ENCODE measurements at places on chromosomes 4 and X.

- DNase-seq = no peak
Measured at GRCh38 chr4:65510976-65511375, 159.3 kb downstream of the EPHA5 start.

DNA sequence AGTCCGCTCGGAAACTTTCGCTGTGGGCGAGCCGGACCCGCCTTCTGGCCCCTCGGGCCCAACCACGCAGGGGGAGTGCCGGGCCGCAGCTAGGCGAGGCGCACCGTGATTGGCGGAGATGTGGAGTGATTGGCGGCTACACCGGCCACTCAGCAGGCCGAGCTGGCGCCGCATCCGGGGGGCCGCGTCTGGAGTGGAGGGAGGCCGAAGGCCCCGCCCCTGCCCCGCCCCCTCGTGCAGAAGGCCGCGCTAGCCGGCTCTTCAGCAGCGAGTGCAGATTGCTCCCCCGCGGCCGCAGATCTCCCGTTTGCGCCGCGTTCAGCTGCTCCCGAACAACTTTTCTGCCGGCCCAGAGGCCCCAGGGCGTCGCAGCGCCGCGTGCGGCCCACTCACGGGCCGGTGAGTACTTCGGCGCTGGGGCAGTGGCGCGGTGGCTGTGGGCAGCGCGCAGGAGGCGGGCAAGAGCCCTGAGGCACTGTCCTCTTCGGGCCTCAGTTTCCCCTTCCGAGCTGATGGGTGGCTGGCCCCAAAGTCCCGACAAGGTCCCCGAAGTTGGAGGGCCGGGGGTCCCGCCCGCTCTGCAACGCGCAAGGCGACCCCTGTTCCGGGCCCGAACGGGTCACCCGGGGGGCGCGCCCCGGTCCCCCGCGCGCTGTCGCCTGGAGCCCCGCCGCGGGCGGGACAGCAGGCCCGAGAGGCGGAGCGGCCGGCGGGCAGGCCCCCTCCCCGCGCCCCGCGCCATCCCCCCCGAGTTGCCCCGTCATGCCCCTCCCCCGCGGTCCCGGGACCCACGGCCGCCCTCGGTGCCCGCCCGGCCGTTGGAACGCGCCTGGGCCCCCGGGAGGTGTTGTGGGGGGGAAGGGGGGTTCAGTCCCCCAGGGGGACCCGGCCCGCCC is at the start of gene WFS1:
Gene WFS1, plus strand, starts transcription at position 235 of the 896 bp plus-strand sequence. CDS start 7,606 bp downstream, outside the sequence.
- DNase-seq = peak; percentile 99

GRCh38 chr4:55395529-55396307 is at the start of gene TMEM165:
TMEM165 (plus strand) TSS chr4:55395957; CDS start chr4:55396190, 233 bp downstream.
- DNase-seq = peak; percentile 86

- DNase-seq = no peak
Measured at GRCh38 chr4:126778348-126778747, 854.4 kb upstream of the INTU start.

- no peak for DNase-seq
Measured at GRCh38 chrX:64698317-64698716, 277.9 kb downstream of the ZC4H2 start.

- no peak for DNase-seq
Measured at GRCh38 chr4:7244751-7245320, 52.5 kb downstream of the SORCS2 start.

DNA sequence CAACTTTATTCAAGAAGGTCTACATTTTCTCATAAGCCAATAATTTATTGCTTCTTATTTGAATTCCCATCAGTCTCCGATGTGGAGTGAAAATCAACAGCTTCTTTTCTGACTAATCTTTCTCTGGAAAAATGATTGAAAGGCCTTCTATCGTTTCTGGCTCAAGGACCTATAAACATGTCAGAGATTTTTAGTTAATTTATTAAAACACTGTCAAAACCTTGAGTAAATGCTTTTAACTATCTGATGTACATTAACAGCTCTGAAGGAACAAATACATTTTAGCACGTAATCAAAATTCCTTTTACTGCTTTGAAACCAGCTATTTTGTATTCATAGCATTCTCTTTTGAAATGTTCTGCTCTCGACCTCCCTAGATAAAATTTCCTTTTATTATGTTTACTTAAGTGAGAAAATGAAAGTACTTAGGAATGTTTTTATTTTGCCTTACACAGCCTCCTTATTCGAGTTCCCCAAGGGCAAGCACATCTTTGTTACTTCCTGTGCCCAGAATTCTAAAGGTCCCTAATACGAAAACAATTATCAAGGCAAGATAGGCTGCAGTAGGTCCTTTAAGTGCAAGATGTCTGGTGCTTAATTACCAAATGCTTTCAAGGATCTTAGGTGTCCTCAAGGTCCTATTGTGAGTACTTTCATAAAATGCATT is 3.1 kb upstream of the ZFX start:
- no peak for DNase-seq

DNA sequence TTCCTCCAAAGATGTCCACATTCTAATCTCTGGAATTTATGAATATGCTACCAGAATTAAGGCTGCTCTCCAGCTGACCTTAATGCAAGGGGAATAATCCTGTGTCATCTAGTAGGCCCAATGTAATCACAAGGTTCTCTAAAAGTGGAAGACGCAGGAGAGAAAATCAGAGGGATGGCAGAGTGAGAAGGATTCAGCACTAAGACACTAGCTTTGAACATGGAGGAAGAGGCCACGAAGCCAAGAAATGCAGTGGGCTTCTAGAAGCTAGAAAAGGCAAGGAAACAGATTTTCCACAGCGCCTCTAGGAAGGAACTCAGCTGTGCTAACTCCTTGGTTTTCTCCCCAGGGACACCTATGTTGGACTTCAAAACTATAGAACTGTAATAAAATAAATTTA is 240.7 kb upstream of the TRAM1L1 start:
- no peak for DNase-seq

GRCh38 chr4:80266253-80266901 is at the start of gene FGF5:
FGF5 (plus strand) TSS chr4:80266664; CDS start chr4:80266825, 161 bp downstream.
- DNase-seq = no peak

GRCh38 chr4:182325397-182325796 is 82.2 kb downstream of the TENM3 start:
- DNase-seq = no peak

DNA sequence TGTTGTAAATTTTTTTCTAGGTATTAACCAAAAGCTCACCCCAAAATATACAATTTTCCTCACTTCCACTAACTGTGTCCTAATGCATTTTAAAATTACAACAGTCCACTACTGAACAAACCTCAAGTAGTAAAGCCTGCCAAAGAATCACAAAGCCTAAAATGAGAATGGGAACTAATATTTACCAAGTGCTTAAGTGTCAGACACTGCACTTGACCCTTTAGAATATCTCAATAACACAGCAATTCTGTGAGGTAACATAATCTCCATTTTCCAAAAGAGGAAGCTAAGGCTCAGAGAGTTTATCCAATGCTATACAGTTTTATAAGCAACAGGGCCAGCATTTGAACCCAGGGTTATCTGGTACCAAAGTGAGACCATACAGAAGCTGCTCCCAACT is 4.9 kb downstream of the SLC9A7 start:
- no peak for DNase-seq

GRCh38 chr4:121177246-121178137 is 13.4 kb upstream of the TNIP3 start:
- DNase-seq = no peak

DNA sequence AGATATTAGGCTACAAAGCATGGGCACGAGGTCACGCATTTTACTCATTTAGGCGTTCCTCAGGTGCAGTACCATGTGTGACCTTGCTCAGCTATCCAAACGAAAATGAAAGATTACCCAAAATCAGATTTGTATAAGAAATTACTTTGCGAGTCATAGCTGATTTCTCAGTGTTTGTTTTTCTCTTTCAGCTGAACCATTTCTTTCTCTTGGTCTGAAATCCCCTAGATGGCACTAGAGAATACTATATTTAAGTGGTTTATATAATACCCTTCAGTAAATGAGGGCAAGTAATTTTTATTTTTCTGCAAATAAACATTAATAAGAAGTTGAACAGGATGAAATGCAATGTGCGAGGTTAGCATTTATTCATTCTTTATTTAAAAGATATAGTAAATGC is 496.6 kb downstream of the STIM2 start:
- DNase-seq = no peak

DNA sequence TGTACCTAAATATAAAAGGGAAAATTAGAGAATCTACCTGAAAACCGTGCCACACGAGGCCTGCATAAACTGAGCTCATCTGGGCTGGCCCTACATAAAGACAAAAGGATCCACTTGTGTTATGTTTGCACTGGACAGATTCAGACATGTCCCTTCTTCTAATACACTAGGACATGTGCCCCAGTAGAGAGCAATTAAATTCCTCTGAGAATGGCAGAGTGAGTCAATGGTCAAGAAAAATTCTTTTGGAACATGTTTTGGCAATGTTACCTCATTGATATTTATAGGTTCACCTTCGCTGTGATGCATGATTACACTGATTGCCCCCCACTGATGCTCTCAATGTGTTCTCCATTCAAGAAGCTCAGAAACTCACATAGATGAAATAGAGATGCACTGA is 95.2 kb downstream of the MANBA start:
- DNase-seq = no peak

- no peak for DNase-seq
Measured at GRCh38 chr4:134027931-134028330, 173.7 kb downstream of the PABPC4L start.

DNA sequence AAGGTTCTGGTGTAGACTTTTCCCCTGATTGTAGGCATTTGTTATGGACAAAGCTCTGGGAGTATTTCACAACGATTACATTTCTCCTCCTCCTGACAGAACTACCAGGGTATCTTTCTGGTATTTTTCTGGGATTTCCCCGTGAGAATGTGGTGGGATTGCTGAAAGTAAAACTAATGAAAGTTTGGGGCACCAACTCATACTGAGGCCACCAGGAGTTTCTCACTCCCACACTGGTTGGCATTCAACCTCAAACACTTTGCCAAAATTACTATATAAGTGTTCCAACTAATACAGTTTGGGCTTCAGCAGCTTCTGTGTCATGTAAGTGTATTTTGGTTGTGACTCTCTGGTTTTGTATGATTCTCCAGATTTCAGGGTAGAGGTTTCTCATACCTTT is 855.1 kb downstream of the GLUD2 start:
- no peak for DNase-seq

- no peak for DNase-seq
Measured at GRCh38 chrX:40746521-40746920, 11.2 kb upstream of the MED14 start.

GRCh38 chr4:112173593-112174558 is 28.6 kb downstream of the FAM241A start:
- DNase-seq = no peak

DNA sequence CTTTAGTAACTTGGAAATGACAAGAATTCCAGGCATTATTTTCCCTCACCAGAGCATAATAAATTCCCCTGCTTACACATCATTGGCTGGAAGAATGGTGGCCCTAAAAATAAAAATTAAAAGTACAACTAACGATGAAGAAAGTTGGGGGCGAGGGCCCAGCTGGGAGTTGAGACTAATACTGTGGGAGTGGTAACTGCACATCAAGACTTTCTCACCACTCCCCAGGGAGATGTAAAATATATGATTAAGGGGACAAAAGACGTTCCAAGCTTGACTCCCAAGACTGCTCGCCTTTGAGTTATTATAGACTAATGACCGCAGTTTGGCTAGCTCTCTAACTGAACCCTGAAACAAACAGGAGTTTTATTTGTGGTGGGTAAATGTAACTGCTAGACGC is 30.0 kb downstream of the SMIM31 start:
- no peak for DNase-seq

DNA sequence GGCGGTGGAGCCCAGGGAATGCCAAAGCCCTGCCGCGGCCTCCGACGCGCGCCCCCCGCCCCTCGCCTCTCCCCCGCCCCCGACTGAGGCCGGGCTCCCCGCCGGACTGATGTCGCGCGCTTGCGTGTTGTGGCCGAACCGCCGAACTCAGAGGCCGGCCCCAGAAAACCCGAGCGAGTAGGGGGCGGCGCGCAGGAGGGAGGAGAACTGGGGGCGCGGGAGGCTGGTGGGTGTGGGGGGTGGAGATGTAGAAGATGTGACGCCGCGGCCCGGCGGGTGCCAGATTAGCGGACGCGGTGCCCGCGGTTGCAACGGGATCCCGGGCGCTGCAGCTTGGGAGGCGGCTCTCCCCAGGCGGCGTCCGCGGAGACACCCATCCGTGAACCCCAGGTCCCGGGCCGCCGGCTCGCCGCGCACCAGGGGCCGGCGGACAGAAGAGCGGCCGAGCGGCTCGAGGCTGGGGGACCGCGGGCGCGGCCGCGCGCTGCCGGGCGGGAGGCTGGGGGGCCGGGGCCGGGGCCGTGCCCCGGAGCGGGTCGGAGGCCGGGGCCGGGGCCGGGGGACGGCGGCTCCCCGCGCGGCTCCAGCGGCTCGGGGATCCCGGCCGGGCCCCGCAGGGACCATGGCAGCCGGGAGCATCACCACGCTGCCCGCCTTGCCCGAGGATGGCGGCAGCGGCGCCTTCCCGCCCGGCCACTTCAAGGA is at the start of gene FGF2:
Gene FGF2, plus strand, starts transcription at position 279 of the 705 bp plus-strand sequence. Its CDS starts 344 bp downstream, at position 623.
- DNase-seq = no peak

DNA sequence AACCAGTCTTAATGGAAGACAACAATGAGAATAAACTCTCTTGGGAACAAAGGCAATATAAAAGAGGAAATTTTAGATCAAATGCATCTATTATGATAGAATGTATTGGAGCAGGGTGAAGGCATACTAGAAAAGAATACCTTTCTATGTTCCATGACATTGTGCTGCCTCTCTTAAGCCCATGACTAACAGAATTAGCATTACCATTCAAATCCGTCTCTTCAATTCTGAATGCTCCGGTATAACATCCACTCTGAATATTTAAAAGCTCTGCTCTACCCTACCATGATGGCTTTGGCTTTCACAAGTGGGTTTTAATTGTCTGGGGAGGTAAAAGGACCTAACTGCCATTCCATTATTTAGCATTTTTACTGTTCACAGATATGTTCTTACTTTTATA is 1878.4 kb downstream of the ARAP2 start:
- DNase-seq = no peak

DNA sequence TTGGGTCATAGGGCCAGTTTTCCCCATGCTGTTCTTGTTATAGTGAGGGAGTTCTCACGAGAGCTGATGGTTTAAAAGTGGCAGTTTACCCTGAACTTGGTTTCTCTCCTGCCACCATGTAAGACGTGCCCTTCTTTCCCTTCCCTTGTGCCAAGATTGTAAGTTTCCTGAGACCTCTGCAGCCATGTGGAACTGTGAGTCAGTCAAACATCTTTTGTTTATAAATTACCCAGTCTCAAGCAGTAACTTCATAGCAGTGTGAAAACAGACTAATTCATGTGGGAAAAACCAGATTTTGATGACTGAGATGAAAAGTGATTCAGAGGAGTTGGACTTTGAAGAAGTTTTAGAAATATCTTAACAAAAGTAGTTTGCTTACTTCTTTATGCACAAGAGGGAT is 101.4 kb downstream of the ARHGAP10 start:
- DNase-seq = no peak

GRCh38 chrX:130715299-130715698 is 187.7 kb downstream of the ENOX2 start:
- no peak for DNase-seq

- no peak for DNase-seq
Measured at GRCh38 chr4:138978028-138978585, 37.5 kb upstream of the NOCT start.

DNA sequence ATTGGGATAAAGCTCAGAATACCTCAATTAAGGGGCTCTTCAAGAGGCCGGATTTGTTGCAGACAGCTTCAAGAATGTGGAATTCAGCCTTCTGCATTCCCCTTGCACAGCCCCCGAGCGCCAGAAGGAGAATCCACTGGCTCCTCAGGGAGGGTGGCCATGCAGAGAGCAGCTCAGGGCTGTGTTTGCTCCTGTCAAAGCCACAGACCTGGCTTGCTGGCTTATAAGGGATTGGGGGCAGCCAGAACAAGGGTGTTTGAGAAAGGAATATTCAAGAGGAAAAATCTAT is 36.8 kb downstream of the ING2 start:
- no peak for DNase-seq
